ENCODE measurements at places on chromosomes 5 and 9. TPM values are rescaled to one million over a fixed set of nuclear protein-coding genes. Genes with fewer than 3 reads are reported as not detected.
A peak's percentile ranks its signal among the peaks of the same experiment; 100 is the strongest.

DNA sequence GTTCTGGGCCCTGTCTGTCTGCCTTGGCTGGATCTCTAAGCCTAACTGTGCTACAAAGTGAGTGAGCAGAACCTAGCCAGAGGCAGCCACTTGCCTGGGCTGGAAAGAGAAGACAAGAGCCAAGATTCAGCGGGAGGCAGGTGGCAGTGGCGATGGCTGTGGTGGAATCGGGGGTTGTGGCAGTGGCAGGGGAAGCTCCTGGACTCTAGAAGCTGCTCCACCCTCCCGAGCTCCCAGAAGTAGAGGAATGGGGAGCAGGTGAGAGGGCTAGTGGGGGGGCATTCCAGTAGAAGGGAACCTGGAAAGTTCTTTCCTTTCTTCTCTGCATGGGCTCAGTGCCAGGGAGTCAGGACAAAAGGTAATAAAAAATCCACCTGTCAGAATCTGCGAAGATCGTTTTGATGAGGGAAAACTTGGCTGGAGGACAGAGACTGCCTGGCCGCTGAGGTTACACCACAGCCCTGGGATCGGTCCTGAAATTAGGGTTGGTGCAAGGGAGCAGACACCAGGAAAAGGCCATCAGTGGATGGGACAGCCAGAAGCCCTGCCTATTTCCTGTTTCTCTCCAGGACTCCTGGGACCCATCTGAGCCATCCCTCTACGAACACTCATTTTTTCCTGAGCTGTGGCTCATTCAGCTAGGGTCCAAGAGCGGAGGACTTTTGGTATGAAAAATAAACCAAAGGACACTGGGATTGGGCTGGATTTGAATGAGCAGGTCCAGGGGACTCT lies 1.6 kb downstream of the CRAT start:
- no peak for DNase-seq

- no peak for DNase-seq
Measured at GRCh38 chr5:119954106-119954505, 324.7 kb downstream of the FAM170A start.

- no peak for DNase-seq
Measured at GRCh38 chr9:119537138-119537537, 167.9 kb upstream of the BRINP1 start.

- DNase-seq: peak; percentile 53
Measured at GRCh38 chr5:111755942-111756381, 1.0 kb downstream of the NREP start.

Gene GRM6
- 0.70 TPM for polyA plus RNA-seq

- DNase-seq: peak; percentile 49
Measured at GRCh38 chr5:65779643-65780042, 57.6 kb downstream of the NLN start.

- DNase-seq: no peak
Measured at GRCh38 chr5:143737062-143737461, 74.9 kb upstream of the HMHB1 start.

Gene RNF183
- 0.91 TPM for polyA plus RNA-seq

DNA sequence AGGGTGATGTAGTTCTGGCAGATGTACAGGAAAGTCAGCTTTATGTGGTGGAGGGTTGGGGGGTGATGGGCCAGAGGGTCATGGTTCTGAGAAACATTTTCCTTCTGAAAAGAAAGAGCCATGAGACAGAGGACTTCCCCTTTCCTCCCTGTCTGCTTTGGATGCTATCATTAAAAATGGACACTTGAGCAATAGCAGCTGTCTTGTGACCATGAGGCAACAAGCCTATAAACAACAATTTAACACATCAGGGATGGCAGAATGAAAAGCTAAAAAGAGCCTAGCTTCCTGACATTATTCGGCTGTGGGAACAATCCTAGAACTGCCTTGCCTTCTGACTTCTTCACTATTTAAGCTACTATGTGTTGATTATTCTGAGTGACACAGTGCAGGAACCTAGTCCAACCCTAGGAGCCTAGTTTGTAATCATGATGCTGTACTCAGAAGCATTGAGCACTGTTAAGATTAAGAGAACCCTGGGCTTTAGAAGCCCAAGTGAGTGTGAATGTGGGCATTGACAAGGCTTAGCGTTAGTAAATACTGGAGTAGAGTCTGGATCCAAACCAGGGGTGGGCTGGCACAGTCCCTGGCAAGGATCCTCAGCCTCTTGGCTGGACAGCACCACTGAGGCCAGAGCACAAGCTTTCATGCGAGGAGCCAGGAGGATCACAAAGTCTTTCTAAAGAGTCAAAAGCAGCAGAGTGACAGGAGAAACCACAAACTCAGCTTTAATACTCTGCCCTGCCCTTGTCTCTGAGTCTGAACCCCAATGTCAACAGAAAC lies 178.5 kb upstream of the EGFLAM start:
- no peak for DNase-seq

Gene GAPT
- polyA plus RNA-seq: 0.57 TPM

DNA sequence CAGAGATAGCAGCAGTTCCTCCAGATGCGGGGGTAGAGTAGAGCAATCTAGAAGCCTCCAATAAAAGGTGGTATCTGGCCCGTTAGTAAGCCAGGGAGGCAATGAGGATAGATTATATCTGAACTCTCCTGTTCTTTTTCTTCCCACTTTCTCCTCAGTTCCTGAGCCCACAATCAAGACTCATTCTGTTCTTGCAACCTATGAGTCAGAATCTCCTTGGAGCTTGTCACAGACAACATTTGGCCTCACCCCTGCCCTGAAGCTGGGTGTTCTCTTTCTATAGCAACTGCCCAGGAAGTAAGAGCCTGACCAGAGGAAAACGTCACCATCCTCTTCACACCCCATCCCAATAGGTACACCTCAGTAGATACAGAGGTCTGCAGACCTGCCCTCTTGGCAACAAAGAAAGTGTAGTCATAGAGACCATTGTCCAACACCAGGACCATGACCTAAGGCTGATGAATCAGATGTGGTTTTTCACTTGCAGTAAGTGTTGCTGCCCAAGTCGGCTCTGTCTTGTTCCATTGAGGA lies 76.3 kb upstream of the PCA3 start:
- DNase-seq: no peak

Gene ZNF883
- polyA plus RNA-seq: 2.6 TPM

- DNase-seq: no peak
Measured at GRCh38 chr9:133882849-133883755, 109.0 kb downstream of the VAV2 start.

DNA sequence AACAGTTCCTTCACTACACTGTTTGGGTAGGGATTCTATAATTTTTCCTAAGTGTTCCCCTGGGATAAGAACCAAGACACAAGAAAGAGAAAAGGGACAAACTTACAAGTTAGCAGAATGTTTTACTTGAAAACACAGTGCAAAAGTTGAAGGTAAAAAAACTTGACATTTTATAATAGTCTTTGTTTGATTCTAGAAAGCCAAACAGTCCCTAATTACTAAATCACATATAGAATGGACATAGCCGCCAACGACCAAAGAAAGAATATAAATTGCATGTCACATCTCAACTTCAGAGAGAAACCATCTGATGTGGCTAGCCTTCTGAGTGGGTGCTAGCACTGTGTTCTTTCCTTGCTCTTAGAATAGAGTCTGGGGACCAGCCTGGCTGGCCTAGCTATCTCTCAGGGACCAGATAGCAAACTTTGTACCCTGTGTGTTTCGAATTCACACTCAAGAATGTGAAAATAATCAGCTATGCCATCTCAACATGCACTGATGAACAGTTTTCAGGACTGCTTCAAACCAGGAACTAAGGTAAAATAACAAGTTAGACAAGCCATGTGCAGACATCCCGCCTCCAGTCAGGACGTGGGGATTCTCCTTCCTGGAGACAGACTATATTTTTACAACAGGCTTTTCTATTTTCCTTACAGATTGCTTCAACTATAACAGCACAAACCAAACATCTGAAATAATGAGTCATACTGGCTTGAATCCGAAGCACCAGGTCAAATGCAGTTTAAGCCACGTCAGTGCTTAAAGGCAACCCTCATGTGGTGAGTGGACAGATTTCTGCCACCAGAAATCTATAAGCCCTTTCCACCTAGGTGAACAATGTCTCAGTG lies 53.7 kb downstream of the LHFPL2 start:
- peak; percentile 76 for DNase-seq

- DNase-seq: no peak
Measured at GRCh38 chr5:57665146-57665936, 182.7 kb upstream of the ACTBL2 start.

Gene GNA14
- polyA plus RNA-seq: 2.7 TPM

DNA sequence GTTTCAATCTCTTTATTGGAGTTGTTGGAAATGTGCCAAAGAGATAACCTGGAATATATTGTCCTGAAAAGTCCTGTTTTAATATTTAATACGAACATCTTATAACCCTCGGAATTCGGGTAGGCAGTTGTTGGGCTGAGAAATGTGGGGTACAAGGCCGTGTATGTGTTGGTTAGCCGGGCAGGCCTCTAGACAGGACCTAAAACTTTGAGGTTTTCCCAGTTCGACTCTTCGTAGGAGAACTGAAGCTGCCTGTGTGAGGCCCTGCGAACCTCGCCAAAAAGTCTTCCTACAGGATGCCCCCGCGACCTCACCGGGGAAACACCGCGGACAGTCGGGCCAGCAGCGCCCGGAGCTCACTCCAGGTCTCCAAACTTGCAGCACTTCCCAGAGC lies 583 bp upstream of the TJP2 start:
- DNase-seq: no peak

Gene CCL21
- 60.4 TPM for polyA plus RNA-seq

DNA sequence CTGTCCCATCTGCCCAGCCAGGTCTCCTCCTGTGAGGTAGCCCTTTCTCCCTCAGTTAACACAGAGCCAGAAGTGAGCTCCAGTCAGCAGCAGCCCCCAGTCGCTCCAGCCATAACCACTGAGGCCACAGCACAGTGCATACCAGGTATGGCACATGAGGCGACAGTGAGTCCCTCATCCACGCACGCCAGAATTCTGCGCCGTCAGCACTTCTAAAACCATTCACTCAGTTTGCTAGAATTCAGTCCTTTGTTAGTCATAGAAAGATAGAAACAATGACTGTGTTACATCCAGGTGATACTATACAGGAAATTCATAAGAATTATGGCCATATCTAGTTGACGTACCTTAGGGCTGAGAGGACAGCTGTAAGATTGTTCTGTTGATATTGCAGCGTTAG lies 88.5 kb downstream of the KIAA1958 start:
- no peak for DNase-seq

DNA sequence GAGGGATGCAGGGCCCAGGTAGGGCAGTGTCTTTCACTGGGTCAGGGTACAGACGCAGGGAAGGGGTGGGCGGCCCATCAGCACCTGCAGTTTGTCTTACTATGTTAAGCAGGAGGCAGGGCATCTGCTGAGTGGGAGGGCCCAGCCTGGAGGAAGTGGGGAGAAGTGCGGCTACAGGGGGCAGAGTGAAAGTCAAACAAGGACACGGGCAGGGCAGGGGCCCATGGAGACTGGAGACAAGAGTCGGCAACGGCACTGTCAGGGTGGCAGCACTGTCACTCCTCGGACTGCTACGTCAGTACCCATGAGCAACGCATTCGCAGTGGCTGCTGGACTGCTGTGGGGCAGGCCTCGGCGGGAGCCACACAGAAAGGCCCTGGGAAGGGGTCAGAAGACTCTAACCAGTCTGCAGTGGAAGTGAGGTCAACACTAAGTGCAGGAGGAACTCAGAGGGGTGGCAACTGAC lies 19.7 kb downstream of the CAMSAP1 start:
- DNase-seq: peak; percentile 17

- no peak for DNase-seq
Measured at GRCh38 chr5:58040846-58041245, 419.0 kb downstream of the PLK2 start.

DNA sequence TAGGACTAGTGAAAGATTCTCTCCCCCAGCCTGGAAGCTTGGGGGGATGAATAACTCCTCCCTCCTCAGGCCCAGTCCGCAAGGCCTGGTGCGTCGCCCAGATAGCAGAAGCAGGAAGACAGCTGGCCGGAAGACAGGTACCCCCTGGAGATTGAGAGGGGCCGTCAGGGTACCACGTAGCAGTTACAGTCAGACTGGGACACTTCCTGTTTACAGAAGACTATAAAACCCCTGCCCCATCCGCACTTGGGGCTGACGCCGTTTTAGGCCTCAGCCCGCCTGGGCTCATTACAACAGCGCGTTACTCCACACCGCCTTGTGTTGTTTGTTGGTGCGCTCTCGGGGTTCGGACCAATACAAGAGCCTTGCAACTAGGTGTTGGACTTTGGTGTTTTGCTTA lies 15.4 kb downstream of the SEMA6A start:
- DNase-seq: no peak

DNA sequence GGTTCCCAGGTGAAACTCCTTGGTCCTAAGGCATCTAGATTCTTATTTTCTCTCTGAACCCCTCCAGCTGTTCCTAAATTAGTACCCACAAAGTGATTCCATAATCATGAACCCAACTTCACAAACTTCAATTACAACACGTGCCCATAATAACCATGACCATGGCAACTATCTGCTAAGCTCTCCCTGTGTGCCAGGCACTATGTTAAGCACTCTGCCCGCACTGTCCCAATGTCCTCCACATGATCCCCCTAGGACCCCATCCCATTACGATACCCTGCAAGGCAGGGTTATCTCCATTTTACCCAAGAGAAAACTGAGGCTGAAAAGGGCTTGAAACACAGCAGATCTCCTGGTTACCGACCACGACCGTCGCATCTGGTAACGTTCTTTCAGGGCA lies 25.3 kb upstream of the ZNF622 start:
- no peak for DNase-seq

DNA sequence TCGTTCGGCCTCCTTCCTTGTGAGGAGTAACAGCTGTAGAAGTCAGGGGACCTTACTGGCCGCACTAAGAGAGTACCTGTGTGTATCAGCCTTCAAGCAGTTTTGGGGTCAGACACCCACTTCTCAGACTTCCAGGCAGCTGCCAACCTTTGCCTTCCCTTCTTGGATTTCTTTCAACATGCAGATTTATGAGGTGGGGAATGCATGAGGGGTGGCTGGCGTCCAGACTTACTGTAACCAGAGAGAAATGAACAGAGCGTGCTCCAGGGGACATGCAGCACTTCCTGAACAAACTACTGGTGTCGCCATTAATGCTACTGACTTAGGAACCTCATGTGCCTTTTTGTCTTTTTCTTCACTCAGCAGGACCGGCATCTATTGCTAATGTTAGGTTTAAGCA lies 46.7 kb downstream of the INSYN2B start:
- DNase-seq: no peak

DNA sequence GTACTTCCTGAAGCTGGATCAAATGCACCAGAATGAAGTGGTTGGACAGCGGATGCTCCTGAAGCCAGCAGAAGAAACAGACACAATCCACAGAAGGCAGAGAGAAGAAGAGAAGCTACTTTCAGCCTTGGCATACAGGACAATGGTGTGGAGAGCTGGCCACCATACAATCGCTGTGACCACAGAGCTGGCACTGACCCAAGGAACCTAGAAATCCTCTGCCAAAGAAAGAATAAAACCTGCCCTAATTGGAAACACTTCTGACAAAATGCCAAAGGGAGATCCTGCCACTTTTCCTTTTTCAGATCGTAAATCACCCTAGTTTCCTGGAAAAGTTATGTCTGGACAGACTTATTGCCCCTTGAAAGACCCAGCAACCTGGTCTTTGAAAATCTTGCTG lies 77.8 kb downstream of the BAAT start:
- DNase-seq: no peak

Gene IFNE
- 1.8 TPM for polyA plus RNA-seq
